ENCODE measurements at places on chromosomes 4 and X.
A peak's percentile ranks its signal among the peaks of the same experiment; 100 is the strongest.

GRCh38 chrX:45191383-45191782 lies 9.3 kb downstream of the DIPK2B start:
- no peak for DNase-seq

DNA sequence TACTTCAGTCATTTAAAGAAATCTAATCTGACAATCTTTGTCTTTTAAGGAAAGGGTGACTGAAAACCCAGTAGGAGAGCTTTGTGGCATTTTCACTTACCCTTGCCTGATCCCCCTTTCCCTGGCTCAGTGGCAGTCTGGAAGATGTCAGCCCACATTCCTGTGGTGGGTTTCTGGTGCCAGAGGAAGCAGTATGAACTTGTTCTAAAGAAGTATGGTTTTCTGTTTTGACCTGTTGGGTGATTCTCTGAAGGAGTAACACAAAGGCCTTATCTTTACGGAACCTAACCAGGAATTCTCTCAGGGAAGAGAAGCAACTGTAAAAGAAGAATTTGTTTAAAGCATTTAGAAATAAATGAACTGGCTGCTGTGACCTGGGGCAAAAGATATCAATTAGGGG lies 41.9 kb downstream of the BMP15 start:
- no peak for DNase-seq

- no peak for DNase-seq
These were observed 1.4 kb downstream of the DDIT4L start for GRCh38 chr4:100188829-100189228.

DNA sequence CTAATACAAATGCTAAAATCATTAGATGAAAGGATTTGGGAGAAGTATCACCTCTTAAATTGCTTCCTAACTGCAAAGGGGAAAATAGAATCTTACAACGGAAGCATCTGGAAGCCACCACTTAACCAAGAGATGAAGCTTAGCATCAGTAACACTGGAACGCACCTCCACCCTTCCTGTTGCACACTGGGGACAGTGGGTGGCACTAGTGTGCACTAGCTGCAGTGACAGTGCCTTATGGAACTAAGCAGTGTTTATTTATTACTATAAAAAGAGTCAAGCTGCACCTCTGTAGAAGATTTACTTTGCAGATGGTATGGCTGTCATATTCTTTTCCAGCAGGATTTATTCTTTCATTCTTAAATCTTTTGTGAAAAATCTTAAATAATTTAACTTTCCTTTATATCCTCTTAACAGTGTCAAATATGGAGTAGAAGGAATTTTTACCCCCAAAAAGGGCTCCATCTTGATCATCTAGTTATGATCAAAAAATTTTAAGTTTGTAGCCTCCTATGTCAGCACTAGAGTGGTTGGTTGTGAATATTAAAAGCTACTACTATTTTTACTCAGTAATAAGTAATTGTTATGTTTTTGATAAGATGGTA lies 76.7 kb downstream of the SCD5 start:
- DNase-seq: peak; percentile 21

GRCh38 chrX:16119353-16120220 lies 3.8 kb upstream of the GRPR start:
- no peak for DNase-seq

GRCh38 chr4:24770032-24770584 lies 25.3 kb upstream of the SOD3 start:
- no peak for DNase-seq

- DNase-seq: no peak
These were observed 24.3 kb downstream of the FAM149A start for GRCh38 chr4:186128842-186129241.

GRCh38 chrX:132631579-132632232 lies 142.9 kb upstream of the MBNL3 start:
- peak; percentile 15 for DNase-seq

- no peak for DNase-seq
These were observed 32.4 kb downstream of the FGFRL1 start for GRCh38 chr4:1043651-1044468.

Measured in NCI-H1694 treated with DMSO at 0.1 percent for 48 hours (cell line).